ENCODE measurements at places on chromosomes 12 and 14.

GRCh38 chr12:102408487-102409297 lies 71.7 kb downstream of the IGF1 start:
- DNase-seq: no peak

DNA sequence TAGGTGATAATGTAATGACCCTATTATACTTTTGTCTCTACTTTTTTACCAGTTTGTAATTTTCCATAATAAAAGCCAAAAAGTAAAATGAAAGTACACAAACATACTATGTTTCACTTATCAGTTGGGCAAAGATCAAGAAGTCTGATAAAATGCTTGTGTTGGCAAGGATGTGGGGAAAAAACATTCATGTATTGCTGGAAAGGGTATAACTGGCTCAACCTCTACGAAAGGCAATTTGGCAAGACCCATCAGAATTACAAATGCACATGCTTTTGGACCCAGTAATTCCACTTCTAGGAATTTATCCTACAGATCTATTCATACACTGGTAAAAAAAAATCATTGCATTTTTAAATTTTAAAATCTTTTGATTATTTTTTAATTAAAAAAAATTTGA lies 68.0 kb downstream of the SPTB start:
- no peak for DNase-seq

GRCh38 chr14:23055621-23056144 lies 1.6 kb downstream of the CDH24 start:
- DNase-seq: no peak

- no peak for DNase-seq
Observed at GRCh38 chr14:64696355-64696857, 7.8 kb upstream of the PLEKHG3 start.

DNA sequence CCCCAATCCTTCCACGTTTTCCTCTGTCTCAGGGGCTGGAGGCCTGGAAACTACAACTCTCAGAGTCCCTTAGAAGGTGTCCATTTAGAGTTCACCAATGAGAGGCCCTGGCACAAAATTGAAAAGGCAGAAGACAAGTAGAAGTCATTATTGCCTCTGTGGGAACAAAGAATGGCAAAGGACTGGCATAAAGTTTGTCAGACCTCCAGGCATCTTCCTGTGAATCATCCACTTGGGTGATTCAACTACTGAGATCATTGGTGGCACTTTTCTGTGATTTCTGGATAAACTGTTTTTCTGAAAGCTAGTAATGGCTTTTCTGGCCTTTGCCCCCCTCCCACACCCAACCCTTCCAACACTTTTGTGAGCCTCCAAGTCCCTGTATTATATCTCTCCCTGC lies 42.6 kb upstream of the C12orf42 start:
- DNase-seq: peak; percentile 8

GRCh38 chr14:100557658-100558057 lies 29.6 kb downstream of the BEGAIN start:
- DNase-seq: no peak

GRCh38 chr14:80956922-80957321 lies 1.5 kb downstream of the TSHR start:
- no peak for DNase-seq

GRCh38 chr12:48869191-48869590 lies 3.5 kb upstream of the RND1 start:
- DNase-seq: no peak

GRCh38 chr14:35020713-35021112 lies 25.4 kb upstream of the FAM177A1 start:
- DNase-seq: no peak

DNA sequence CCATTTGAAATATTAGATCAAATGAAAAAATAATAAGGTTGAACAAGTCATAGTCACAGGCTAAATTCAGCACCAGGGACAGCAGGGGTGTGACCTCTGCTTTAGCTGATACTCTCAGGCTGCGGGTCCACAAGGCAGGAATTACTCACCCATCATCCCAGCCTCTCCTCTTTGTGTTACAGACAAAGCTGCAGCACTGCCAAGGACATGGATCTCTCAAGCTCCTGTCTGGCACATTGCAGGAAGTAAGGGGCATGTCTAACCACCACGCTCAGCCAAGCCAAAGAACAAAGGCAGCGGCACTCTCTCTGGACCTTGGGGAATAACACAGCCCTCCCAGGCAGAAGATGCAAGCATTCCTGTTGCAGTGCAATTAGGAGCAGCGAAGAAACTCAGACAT lies 783.8 kb downstream of the VRK1 start:
- no peak for DNase-seq

DNA sequence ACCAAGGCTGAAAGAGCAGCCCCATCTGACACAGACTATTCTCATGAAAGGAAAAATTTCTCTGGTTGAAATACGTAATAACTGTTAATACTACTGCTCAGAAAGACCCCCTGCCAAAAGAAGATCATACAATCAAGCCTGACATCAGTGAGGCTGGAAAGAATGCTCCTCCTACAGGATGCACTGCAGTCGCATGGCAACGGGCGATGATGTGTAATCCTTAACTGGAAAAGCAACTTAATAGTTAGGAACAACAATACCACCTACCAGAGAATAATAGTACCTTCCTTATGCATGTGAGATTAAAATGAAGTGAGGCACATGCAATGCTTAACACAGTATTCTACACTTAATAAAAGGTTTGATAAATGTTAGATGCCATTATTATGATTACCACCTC lies 1.2 kb upstream of the GOLGA5 start:
- no peak for DNase-seq

DNA sequence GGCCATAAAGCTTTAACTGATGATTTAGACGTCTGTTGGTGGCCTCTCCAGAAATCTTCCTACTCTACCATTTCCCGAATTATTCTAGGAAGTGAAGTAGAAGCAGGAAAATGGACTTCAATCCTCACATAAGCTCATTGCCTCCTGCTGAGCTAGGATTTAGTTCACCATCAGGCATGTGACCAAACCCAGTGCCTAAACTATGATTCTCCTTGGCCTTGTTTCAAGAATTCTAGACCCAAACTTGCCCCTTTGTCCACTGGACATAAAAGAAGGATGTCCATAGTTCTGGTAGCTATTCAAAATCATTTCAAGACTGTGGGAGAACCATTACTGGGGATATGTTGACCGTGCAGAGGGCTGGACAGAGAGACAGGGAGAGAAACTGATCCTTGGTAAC lies 105.8 kb downstream of the C12orf50 start:
- DNase-seq: no peak

DNA sequence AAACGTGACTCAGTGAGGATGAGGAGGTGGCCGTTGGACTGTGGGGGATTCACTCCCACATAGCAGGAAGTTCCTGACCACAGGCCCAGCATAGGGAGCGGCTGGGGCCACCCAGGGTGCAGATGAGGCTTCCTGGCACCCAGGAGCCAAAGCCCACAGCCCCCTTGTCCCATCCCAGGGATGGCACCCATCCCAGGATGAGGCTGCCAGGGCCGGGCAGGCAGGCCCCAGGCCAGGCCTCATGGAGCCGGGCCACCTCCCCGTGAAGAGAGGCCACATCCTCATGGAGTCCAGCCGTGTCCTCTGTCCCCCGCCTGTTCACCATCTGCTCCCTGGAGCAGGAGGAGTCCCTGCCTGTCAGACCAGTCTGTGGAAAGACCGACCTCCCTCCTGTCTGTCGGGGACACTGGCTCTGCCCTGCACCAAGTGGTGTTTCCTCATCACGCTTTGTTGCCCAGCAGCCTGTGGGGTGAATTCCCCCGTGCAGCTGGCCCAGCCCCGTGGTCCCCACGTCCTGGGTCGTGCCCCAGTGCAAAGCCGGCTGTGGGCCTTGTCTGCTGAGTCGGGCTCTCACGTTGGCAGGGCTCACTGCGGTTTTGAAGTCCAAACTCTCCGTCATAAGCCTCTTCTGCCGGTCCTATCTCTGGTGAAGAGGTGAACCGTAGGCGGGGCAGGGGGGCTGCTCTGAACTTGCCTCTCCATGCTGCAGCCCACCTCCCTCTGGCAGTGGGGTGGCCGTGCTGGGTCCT lies 24.5 kb downstream of the MMP17 start:
- no peak for DNase-seq

DNA sequence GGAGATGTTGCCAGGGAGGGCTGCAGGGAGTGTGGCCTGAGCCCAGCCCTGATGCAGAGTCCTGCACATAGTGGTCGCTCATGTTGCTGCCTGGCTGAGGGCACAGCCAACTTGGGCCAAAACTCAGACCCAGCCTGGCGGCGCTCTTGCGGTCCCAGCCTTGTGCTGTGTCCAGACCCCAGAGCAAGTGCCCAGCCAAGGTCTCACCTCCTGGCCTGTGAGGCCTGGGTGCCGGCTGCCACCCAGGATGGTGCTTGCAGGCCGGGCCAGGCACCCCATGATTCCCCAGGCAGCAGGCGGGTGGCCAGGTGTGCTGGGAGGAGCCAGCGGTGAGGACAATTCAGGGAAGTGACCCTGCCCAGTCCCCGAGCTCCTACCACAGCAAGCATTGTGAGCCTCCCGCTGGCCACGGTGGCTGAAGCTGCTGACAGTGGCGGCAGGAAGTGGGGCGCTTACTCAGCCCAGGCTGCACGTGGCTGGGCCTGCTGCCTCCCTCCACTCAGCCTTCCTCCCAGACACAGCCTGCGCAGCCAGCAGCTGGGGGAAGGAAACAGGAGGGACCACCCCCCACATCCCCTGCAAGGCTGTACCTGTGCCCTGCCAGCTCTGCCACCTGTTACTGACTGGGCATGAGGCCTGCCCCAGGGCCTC lies 17.7 kb upstream of the PGF start:
- peak; percentile 87 for DNase-seq

DNA sequence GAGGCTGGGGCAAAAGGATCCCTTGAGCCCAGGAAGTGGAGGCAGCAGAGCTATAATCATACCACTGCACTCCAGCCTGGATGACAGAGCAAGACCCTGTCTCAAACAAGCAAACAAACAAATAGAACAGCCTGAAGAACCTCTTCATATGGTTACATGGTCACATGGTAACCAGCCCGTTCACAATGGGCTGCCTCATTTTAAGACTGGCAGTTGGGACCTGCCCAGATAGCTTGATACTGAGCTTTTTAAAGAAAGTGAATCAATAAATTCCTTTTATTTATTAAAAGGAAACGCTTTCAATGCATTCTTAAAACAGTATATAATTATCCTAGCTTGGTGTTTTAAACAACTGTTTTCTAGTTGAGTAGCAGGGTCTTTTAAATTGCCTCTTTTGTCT lies 10.5 kb downstream of the MLXIP start:
- no peak for DNase-seq

- DNase-seq: no peak
Observed at GRCh38 chr14:79575032-79575431, 636.3 kb downstream of the DIO2 start.

GRCh38 chr12:11840366-11840765 lies 190.9 kb downstream of the ETV6 start:
- no peak for DNase-seq

- DNase-seq: peak; percentile 18
Observed at GRCh38 chr14:103281496-103282231, 52.4 kb upstream of the EIF5 start.

DNA sequence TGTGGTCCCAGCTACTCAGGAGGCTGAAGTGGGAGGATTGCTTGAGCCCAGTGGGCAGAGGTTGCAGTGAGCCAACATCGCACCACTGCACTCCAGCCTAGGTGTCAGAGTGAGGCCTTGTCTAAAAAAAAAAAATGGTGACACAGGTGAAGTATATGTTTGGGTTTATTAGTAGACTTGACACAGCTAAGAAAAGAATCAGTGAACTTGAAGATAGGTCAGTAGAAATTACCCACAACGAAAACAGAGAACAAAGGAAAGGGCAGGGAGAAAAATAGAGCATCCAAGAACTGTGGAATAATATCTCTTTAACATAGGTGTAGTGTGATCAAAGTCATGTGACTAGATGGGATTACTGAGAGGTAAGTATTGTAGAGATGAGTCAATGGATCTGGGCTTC lies 23.7 kb downstream of the ATF1 start:
- no peak for DNase-seq

GRCh38 chr12:14605401-14605989 lies 37.8 kb upstream of the PLBD1 start:
- DNase-seq: no peak

DNA sequence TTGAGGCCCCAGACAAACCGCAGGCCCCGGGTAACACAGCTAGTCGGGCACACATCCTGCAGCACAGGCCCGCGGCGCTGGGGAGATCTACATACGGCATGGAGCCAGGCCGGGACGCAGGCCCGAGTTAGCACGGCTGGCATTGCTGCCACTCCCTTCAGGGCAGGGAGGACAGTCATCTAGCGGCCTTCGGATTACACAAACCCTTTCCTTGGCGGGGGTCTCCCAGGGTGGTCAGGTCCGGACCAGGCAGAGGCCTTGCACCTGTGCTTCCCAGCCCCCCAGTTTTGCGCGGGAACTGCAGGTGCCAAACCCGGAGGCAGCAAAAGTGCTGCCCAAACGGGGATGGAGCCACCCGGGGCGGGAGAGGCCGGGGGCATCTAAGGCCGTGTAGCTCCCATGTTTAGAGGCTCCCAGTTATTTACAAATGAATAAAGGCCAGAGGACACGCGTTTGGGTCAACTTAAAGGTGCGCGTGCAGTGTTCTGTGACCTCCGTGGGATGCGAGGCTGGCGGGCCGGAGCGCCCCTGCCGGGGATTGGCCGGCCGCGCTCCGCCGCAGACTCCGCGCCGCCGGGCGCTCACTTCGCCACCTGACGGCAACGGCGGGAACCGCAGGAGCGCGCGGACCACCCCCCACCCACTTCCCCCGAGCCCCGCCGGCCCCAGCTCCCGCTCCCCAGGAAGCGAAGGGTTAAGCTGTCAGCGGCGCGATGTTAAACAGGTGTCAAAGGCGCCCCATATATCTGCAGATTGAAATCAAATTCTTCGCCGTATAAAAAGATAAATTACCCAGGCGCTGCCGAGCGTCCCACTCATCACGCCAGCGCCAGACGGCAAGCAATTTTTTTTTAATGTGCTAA lies 18.1 kb downstream of the VSX2 start:
- peak; percentile 40 for DNase-seq

- no peak for DNase-seq
Observed at GRCh38 chr14:21069388-21070082, 569 bp upstream of the ARHGEF40 start.

DNA sequence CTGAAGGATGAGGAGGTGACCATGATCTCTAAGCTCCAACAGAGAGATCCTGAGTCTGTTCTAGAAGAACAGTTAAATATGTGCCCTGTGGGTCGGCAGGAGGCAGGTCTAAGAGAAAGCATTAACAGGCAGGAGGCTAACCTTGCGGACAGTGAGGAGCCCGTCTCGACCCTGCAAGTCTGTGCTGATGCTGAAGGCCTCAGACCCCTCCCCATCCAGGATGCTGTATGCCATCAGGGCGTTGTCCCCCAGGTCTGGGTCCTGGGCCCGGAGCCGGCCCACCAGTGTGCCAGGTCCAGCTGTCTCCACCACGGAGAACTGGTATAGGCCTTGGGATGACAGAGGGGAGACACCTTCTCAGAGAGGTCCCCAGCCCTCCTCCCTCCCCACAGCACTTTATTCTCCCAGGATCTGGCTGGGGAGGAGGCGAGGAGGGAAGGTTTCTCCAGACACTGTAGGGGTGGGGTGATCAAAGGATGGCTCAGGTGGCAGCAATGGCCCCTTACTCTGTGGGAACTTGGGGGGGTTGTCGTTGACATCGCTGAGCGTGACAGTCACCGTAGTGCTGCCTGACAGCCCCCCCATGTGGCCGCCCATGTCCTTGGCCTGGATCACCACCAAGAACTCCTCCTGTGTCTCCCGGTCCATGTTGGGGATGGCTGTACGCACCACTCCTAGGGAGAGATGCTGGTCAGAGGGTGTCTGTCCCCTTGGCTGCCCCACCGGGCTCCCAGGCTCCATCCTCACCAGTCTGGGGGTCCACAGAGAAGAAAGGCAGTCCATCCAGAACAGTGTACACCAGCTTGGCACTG lies 3.1 kb downstream of the CDH24 start:
- DNase-seq: no peak

Data from kidney capillary endothelial cell (primary cell).